ENCODE measurements at places on chromosomes 12 and 14. TPM values are rescaled to one million over a fixed set of nuclear protein-coding genes. Genes with fewer than 3 reads are reported as not detected.

GRCh38 chr14:97311411-97311810, 514.2 kb downstream of the VRK1 start:
- peaks cover 8% of the 10 kb centered on the region for H3K27me3 ChIP-seq
- no peaks in the 10 kb centered on the region for H3K4me1 ChIP-seq
- no peak for DNase-seq
- no peak overlapping the region for H3K27ac ChIP-seq
- no peaks in the 10 kb centered on the region for H3K36me3 ChIP-seq

PLA2G1B gene
- not detected for total RNA-seq

DNA sequence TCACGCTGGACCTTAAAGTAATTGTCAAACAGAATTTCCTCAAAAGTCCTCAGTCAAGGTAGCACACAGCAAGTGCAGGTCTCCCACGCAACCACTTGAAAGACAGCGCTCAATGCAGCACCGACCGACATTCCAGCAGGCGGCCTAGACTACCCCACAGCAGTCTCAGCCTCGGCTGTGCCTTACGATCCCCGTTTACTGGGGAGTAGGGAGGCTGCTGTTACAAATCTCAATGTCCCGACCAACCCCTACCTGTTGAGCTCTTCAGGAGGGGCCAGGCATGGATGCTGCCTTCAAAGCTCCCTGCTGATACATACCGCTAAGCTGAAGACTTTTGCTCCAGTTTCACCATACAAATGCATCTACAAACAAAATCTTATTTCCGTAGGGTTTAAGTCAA, 21.8 kb downstream of the VPS37B start:
- H3K27ac ChIP-seq = peak overlapping the region; percentile 93
- no peaks in the 10 kb centered on the region for H3K36me3 ChIP-seq
- H3K27me3 ChIP-seq = no peaks in the 10 kb centered on the region
- H3K4me1 ChIP-seq = peaks cover 8% of the 10 kb centered on the region

DNA sequence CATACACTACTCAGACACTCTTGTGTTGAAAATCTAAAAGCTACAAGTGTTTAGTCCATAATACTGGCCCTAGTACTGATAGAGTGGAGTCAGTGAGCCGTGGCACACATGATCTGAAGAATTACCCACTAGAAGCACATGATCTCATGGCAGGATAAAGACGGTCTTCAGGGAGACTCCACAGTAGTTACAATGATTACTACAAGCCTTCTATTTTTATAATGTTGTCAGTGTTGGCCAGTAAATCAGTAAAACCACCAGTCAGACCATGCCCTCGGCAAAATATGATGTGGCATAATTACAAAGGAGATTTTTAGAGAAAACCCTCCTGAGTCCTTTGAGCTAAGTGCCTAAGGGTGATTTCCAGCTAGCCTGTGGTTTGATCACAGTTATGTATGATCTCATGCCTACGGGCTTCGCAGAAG, 114.9 kb downstream of the PDZRN4 start:
- H3K4me3 ChIP-seq = no peak overlapping the region
- H3K27ac ChIP-seq = no peak overlapping the region
- no peak for DNase-seq
- no peaks in the 10 kb centered on the region for H3K27me3 ChIP-seq
- H3K4me1 ChIP-seq = no peaks in the 10 kb centered on the region

TAS2R43 gene
- 5.2 TPM for total RNA-seq

GRCh38 chr14:64685371-64686281, 18.6 kb upstream of the PLEKHG3 start:
- no peak for DNase-seq
- no peaks in the 10 kb centered on the region for H3K27me3 ChIP-seq
- no peaks in the 10 kb centered on the region for H3K4me1 ChIP-seq
- H3K27ac ChIP-seq = no peak overlapping the region
- no peaks in the 10 kb centered on the region for H3K36me3 ChIP-seq

All from breast epithelium (tissue), 4 donors.